Fibroblast of the aortic adventitia (primary cell): ENCODE measurements at places on chromosomes 6 and 20. TPM values are rescaled to one million over a fixed set of nuclear protein-coding genes. Genes with fewer than 3 reads are reported as not detected.

Gene RAMACL
- total RNA-seq: 2.4 and 2.5 TPM in 2 replicates

Gene HCRTR2
- not detected in 2 replicates for total RNA-seq

Gene FBXO30
- total RNA-seq: 14.0 and 15.9 TPM in 2 replicates

Gene RAD21L1
- not detected in 2 replicates for total RNA-seq

Gene ILRUN
- total RNA-seq: 31.6 and 39.0 TPM in 2 replicates

Gene ASIP
- not detected in 2 replicates for total RNA-seq

Gene GABRR2
- total RNA-seq: 0.09 TPM in 1 of 2 replicates, not detected in the other
